Mucosa of gallbladder (tissue), 1 donor: ENCODE measurements at places on chromosomes 7 and 10. TPM values are rescaled to one million over a fixed set of nuclear protein-coding genes. Genes with fewer than 3 reads are reported as not detected.

The FAM204A gene
- 45.1 TPM for total RNA-seq

The SFTPD gene
- 0.52 TPM for total RNA-seq

The AGMO gene
- 8.3 TPM for total RNA-seq

The GATA3 gene
- 1.5 TPM for total RNA-seq

The TSPAN15 gene
- total RNA-seq: 108 TPM

The ATOH7 gene
- total RNA-seq: not detected

The OGDHL gene
- total RNA-seq: 5.3 TPM

The CFAP70 gene
- total RNA-seq: 3.6 TPM

The MAGI2 gene
- 10.6 TPM for total RNA-seq

The SBDS gene
- total RNA-seq: 124 TPM

The IQUB gene
- total RNA-seq: 2.9 TPM

The RINT1 gene
- 12.5 TPM for total RNA-seq

The HHEX gene
- 69.2 TPM for total RNA-seq

The CEP55 gene
- total RNA-seq: 1.3 TPM

The OPALIN gene
- not detected for total RNA-seq

The MSRB2 gene
- 45.5 TPM for total RNA-seq

The VWC2 gene
- 0.23 TPM for total RNA-seq

The MUC12 gene
- total RNA-seq: 0.72 TPM

The GPC2 gene
- total RNA-seq: 5.6 TPM

The CALHM3 gene
- not detected for total RNA-seq

The CTAGE6 gene
- total RNA-seq: 0.60 TPM

The CBX3 gene
- total RNA-seq: 71.9 TPM

The TMEM236 gene
- total RNA-seq: 0.46 TPM

The ANK3 gene
- 169 TPM for total RNA-seq

The GSTO1 gene
- 95.0 TPM for total RNA-seq

The ZNF3 gene
- total RNA-seq: 30.4 TPM

The POU6F2 gene
- total RNA-seq: 7.9 TPM

The GJD4 gene
- not detected for total RNA-seq
